NCI-H1092 treated with DMSO at 0.1 percent for 48 hours (cell line): ENCODE measurements at places on chromosomes 5 and 9.
A peak's percentile ranks its signal among the peaks of the same experiment; 100 is the strongest.

- no peak for DNase-seq
These were observed 151.1 kb upstream of the CCDC152 start for GRCh38 chr5:42605490-42605889.

DNA sequence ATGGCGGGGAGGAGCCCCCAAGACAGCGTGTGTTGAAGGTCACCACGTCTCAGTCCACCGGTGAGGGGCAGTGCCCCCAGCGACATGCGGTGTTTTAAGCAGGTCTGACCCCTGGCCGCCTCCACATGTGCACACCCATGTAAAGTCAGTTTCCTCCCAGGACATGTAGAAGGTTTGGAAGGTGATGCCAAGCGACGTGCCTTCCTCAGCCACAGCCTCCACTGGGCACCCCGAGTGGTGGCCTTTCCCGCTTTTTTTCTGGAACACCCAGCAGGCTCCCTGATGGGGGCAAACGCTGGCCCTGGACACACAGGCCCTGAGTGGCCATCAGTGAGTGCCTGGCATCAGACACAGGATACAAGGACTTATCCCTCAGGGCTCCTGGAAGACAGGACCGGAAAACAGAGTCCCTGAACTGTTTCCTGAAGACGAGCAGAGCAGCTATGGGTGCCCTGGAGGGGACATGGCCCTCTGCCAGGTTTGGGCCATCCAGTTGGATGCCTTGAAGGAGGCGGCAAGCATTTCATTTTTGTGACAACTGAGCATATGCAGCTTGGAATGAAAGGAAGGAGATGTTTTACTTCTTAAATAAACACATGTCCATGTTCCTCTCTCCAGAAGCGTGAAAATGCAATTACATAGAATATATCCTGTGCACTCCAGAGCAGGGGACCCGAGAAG is 275.8 kb upstream of the IRX2 start:
- DNase-seq, result no peak

DNA sequence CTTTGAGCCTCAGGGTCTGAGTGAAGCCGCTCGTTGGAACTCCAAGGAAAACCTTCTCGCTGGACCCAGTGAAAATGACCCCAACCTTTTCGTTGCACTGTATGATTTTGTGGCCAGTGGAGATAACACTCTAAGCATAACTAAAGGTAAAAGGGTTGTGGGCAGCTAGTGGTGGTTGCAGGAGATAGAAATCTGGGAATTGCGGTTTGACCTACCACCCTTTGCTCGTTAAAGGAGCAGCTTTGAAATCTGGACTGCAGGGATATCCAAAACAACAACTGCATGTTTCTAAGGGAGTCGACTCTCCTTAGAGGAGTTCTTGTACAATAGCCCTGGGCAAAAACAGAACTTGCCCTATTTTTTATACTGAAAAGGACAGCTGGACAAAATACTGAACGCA is 19.0 kb downstream of the ABL1 start:
- no peak for DNase-seq

- DNase-seq, result peak; percentile 11
These were observed 63.6 kb downstream of the RNF180 start for GRCh38 chr5:64229163-64229774.
